ENCODE measurements at places on chromosomes 2 and 18.

- DNase-seq, result no peak
These were observed 35.3 kb downstream of the ZCCHC2 start for GRCh38 chr18:62558015-62558663.

DNA sequence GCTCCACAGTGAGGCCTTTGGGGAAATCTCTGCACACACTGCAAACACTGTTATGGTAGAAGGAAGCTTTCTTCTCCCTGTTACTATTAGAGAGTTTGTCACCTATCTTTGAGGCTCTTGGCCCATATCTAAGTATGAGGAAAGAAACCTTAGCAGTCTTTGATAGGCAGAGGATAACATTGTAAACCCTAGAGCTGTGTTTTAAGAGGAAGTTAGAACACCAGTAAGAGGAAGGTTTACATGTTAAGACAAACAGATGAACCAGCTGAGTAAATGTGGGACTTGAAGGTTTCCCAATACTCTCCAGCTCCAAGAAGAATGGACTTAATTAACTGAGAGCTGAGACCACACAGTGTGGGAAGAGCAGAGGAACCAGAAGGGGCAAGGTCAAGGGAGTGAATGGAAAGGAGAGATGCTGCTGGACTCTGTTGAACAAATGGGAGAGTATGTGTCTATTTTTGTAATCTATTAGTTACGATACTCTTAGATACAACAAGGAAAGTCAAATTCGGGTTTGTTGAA, 257.0 kb downstream of the DPP10 start:
- DNase-seq, result no peak

DNA sequence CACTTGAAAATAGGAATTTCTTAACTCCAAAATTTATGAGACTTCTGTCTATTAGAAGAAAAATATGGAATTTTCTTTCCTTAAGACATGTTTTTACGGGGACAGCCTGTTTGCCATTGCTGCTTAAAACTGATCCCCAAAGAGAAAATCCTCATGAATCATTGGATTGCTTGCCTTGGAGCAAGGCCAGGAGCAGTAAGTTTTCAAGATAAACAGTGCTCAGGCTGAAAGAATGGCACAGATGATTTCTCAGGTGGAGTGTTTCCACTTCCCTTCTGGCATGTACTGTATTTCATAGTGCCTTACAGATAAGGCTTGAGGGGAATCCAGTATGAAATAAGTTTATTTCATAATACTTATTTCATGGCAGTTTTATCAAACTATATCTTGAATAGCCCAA, 74.3 kb upstream of the MMADHC start:
- no peak for DNase-seq

DNA sequence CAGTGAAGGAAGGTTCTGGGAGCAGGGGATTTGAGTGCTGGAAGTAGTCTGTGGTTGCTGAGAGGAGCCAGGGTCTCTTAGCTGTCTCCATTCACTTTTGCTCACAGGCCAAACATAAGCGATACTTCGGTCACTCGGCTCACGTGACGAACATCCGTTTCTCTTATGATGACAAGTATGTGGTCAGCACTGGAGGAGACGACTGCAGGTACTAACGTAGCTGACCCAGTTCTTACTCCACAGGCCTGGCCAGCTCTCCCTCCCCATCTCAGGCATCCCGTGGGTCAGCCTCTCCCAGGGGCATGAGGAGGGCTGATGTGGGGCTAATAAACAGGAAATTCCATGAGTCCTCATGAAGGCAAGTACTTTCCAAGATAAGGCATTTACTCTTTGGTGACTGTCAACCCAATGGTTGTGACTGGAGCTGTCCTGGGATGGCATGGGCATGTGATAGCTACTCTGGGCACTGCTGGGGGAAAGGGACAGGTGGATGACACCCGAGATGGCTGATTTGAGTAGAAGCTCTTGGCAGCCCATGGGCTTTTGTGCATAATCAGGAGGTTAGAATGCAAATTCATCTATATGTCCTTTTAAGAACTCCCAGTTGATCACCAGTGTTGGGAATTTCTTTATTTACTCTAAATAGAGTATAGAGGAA, 81.6 kb downstream of the RTN4 start:
- DNase-seq, result no peak
